Keratinocyte (primary cell): ENCODE measurements at places on chromosomes 11 and 22.
A peak's percentile ranks its signal among the peaks of the same experiment; 100 is the strongest.

- no peak for DNase-seq
- no peaks in the 10 kb centered on the region for H3K36me3 ChIP-seq
- peak overlapping the region; percentile 51 for H3K4me3 ChIP-seq
These were observed 90.2 kb downstream of the PLEKHA7 start for GRCh38 chr11:16923987-16924386.

- peak overlapping the region; percentile 90 for H3K4me3 ChIP-seq
- no peak for DNase-seq
- H3K27ac ChIP-seq, result peak overlapping the region; percentile 81
- H3K36me3 ChIP-seq, result no peaks in the 10 kb centered on the region
- peaks cover 5% of the 10 kb centered on the region for H3K27me3 ChIP-seq
These were observed 1.3 kb upstream of the KMT5B start for GRCh38 chr11:68214173-68215086.

- H3K4me3 ChIP-seq, result no peak overlapping the region
- H3K27me3 ChIP-seq, result no peaks in the 10 kb centered on the region
- H3K36me3 ChIP-seq, result no peaks in the 10 kb centered on the region
- peaks cover 30% of the 10 kb centered on the region for H3K4me1 ChIP-seq
These were observed 1.5 kb upstream of the SREBF2 start for GRCh38 chr22:41831383-41831782.

DNA sequence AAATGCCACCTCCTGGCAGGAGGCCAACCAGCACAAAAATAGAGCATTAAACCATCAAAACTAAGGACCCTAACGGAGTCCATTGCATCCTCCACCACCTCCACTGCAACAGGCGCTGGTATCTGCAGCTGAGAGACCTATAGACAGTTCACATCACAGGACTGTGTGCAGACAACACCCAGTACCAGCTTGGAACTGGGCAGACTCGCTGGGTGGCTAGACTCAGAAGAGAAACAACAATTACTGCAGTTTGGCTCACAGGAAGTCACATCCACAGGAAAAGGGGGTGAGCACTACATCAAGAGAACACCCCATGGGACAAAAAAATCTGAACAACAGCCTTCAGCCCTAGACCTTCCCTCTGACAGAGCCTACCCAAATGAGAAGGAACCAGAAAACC lies 11.6 kb upstream of the TMEM45B start:
- no peak for DNase-seq
- no peak overlapping the region for H3K4me3 ChIP-seq
- no peak overlapping the region for H3K27ac ChIP-seq

DNA sequence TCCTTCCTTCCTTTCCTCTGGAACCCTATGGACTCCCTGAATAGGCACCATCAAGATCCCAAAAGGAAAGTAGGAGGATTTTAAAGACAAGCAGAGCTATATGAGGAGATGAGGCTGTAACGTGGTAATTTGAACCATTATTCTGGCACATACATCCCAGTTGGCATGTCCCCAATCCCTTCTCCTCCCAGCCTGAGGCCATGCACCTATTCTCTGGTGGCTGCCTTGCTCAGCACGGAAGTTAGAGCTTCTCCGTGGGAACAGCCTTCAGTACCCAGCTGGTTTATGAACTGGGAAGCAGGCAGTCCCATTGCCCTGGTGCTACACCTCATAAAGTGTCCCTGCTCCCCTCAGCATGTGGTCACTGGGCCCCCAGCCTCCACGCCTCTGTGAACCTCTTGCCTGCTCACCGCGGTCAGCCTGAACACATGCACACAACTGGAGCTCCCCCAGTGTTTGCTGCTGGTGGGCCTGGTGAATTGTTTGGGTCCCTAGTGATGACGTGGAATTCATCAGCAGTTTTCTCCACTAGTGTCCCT lies 139.9 kb upstream of the PLET1 start:
- no peak overlapping the region for H3K27ac ChIP-seq
- no peaks in the 10 kb centered on the region for H3K36me3 ChIP-seq
- H3K27me3 ChIP-seq, result no peaks in the 10 kb centered on the region
- H3K4me1 ChIP-seq, result peaks cover 6% of the 10 kb centered on the region

DNA sequence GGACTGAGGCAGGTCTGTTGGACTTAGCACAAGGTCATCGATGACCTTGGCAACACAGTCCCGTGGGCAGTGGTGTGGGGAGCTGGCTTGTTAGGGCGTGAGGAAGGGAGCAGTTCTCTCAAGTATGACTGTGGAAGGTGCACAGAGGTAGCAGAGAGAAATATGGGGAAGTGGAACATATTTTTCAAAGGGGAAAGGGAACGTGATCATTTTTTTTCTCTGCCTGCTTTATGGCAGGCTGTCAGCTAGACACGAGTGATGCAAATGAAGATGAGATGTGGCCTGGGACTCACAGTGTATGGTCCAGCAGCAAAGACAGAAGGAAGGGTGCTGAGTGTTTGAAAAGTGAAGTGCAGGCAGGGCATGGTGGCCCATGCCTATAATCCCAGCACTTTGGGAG lies 30.6 kb downstream of the ADAMTS8 start:
- H3K27ac ChIP-seq, result no peak overlapping the region
- H3K4me1 ChIP-seq, result peaks cover 3% of the 10 kb centered on the region
- no peak overlapping the region for H3K4me3 ChIP-seq
- H3K27me3 ChIP-seq, result peaks cover 17% of the 10 kb centered on the region

DNA sequence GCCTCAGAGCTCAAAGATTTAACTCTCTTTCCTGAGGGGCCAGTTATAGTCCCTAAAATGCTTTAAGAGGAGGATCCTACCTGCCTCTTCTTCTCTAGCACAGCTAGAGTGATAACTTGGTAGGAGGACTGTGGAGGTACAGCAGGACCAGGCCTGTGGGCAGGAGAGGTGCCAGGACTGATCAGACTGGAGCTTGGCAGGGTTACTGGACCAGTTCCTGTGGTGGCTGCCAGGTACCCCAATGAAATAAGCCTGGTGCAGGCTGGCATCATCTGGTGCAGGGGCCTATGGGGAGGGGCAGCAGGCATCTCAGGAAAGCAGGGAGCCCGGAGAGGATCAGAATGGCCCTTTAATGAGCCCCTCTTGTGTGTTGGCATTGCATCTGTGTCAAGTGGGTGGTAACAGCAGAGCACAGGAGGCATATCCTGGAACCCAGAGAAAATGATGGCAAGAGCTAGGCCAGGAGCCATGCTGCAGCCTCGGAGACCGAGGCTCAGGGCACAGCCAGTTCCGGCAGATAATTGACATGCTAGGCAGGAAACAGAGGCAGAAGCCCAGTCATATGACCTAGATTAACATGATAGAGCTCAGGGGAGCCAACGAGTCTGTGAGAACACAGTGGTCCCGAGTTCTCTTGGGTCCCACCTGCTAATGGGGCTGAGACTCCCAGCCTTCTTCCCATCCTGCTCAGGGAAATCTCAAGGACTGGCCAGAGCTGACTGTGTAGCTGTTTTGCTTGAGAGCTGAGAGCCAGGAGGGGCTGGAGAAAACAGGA lies 187.5 kb upstream of the ZBED5 start:
- no peak for DNase-seq
- H3K27me3 ChIP-seq, result no peaks in the 10 kb centered on the region
- no peak overlapping the region for H3K4me3 ChIP-seq
- no peaks in the 10 kb centered on the region for H3K4me1 ChIP-seq

DNA sequence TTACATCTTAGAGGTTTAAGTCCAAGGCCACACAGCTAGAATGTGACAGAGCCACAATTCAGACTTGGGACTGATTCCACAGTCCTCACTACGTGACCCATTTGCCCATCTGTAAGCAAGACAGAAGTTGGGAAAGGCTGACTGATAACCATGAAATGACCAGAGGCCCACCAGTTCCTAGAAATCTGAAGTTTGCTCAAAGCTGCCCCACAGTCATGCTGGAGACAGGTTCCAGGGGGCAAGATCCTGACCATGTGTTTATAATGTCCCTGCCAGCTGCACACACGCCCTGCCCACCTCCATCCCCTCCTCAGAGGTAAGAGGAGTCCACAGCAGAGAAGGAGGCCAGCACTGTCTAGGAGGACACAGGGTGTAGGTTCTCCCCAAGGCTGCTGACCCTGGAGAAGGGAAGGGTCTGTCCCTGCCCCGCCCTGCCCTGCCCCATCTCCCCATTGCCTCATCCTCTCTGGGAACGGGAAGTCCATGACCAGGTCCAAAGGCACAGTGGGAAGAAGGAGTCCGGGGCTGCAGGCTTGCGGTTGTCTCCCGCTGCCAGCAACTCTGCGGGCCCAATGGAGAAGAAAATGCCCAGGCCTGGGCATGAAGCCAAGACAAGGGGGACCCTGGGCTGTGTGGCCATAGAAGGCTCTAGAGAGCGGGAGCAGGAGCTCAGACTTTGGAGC lies 11.9 kb upstream of the OAF start:
- H3K27ac ChIP-seq, result no peak overlapping the region
- H3K4me3 ChIP-seq, result no peak overlapping the region
- H3K36me3 ChIP-seq, result no peaks in the 10 kb centered on the region
- no peaks in the 10 kb centered on the region for H3K4me1 ChIP-seq
- no peak for DNase-seq

GRCh38 chr11:8757047-8757446 lies 74.5 kb downstream of the RPL27A start:
- H3K4me3 ChIP-seq, result no peak overlapping the region
- DNase-seq, result no peak
- H3K4me1 ChIP-seq, result peaks cover 3% of the 10 kb centered on the region
- no peak overlapping the region for H3K27ac ChIP-seq
- H3K27me3 ChIP-seq, result no peaks in the 10 kb centered on the region

GRCh38 chr11:20604864-20605601 lies 5.6 kb downstream of the SLC6A5 start:
- peaks cover 5% of the 10 kb centered on the region for H3K4me1 ChIP-seq
- H3K4me3 ChIP-seq, result no peak overlapping the region
- H3K36me3 ChIP-seq, result no peaks in the 10 kb centered on the region
- H3K27me3 ChIP-seq, result peaks cover 83% of the 10 kb centered on the region
- no peak for DNase-seq

DNA sequence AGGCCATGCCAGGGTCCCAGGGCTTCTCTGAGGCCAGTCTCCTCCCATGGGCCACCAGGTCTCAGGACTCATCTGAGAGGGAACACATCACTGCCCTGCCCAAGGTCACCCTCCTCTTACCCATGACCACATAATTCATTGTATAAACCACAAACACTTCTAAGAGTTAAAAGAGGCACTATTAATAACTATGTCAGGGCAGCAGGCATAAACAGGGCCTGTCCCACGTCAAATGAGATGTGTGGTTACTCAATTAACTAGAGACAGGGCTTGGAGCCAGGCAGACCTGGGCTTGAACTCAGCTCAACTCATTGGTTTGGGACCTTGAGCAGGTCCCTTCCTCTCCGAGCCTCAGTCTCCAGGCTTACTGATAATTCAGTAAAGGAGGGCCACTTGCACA lies 33.1 kb downstream of the ARAP1 start:
- peaks cover 57% of the 10 kb centered on the region for H3K4me1 ChIP-seq
- H3K4me3 ChIP-seq, result no peak overlapping the region
- DNase-seq, result no peak
- H3K27me3 ChIP-seq, result no peaks in the 10 kb centered on the region

- H3K27ac ChIP-seq, result no peak overlapping the region
- H3K4me3 ChIP-seq, result no peak overlapping the region
- peaks cover 9% of the 10 kb centered on the region for H3K27me3 ChIP-seq
- H3K36me3 ChIP-seq, result no peaks in the 10 kb centered on the region
These were observed 20.0 kb upstream of the CD5 start for GRCh38 chr11:61082062-61082870.

DNA sequence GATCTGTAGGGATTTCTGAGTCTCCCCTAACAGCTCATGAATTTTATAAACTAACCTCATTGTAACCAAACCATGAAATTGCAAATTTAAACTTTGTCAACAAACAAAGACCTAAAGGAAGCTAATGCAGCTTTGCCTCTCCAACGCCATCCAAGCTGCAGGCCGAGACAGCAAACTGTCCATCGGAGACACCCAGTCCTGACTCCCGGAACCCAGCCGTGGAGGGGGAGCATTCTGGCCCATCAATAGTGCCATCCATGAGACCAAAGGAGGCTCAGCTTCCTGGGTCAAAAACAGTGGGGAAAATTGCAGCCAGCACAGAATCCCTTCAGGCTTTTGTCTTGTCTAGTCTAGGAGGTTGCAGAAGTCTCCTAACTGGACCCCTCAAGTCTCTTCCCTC lies 147.6 kb upstream of the OPCML start:
- no peak for DNase-seq
- H3K4me1 ChIP-seq, result no peaks in the 10 kb centered on the region
- H3K27me3 ChIP-seq, result no peaks in the 10 kb centered on the region
- H3K36me3 ChIP-seq, result no peaks in the 10 kb centered on the region

DNA sequence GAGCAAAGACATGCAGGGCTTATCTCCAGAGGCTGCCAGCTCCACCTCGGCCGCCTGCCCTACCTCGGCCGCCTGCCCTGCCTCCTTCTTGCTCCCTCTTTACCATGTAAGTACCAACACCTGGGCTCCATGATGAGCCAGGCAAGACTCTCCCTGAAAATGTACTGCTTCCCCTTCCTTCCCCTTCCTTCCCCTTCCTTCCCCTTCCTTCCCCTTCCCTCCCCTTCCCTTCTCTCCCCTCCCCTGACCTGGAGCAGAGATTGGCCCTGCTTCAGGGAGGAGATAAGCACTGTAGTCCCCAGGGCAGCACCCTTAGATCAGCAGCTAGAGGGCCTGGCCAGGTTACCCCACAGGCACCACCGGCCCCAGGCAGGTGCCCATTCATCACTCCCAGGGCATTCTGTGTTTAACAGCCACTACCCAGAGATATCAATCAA lies 25.4 kb upstream of the ADORA2A start:
- peaks cover 13% of the 10 kb centered on the region for H3K4me1 ChIP-seq
- H3K27ac ChIP-seq, result no peak overlapping the region
- no peak overlapping the region for H3K4me3 ChIP-seq
- H3K27me3 ChIP-seq, result no peaks in the 10 kb centered on the region
- no peak for DNase-seq

DNA sequence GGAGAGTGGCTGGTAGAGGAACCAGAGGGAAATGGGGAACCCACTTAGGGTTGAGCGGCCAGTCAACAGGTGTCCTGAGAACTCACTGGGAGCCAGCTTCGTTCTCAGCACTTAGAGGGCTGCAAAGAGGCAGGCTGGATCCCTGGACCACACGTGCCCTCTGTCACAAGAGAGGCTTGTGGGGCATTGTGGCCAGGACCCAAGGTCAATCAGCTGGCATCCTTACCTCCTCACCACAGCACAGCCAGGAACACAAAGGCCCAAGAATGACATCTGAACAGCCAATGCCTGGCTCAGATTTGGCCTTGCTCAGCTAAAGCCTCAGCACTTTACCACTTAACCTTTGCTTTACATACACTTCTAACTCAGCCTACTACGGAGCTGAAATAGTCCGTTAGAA lies 7.4 kb downstream of the MAPK8IP1 start:
- H3K36me3 ChIP-seq, result no peaks in the 10 kb centered on the region
- H3K4me3 ChIP-seq, result no peak overlapping the region
- no peak overlapping the region for H3K27ac ChIP-seq
- no peaks in the 10 kb centered on the region for H3K4me1 ChIP-seq
- H3K27me3 ChIP-seq, result peaks cover 17% of the 10 kb centered on the region
- no peak for DNase-seq

DNA sequence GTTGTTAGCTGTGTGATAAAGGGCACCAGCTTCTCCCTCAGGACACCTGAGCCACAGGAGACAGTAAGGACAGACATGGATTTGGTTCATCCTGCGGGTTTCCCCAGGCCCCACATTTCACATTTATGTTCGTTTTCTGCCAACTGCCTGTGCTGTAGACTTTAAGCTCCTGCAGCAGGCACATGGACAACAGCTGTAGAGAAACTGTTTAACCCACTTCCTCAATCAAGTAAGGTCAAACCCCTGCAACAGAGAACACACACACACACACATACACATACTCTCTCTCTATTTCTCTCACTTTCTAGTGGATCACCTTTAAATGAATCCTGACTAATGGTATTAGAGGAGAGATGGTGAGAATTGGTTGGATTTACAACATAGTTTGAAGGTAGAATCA lies 90.7 kb downstream of the C11orf87 start:
- no peak overlapping the region for H3K27ac ChIP-seq
- peaks cover 5% of the 10 kb centered on the region for H3K4me1 ChIP-seq
- no peaks in the 10 kb centered on the region for H3K36me3 ChIP-seq
- no peak overlapping the region for H3K4me3 ChIP-seq
